HTR-8/SVneo (cell line): ENCODE measurements at places on chromosomes 16 and 17.

GRCh38 chr17:45431531-45432404 lies 902 bp downstream of the ARHGAP27 start:
- peak; percentile 97 for DNase-seq

DNA sequence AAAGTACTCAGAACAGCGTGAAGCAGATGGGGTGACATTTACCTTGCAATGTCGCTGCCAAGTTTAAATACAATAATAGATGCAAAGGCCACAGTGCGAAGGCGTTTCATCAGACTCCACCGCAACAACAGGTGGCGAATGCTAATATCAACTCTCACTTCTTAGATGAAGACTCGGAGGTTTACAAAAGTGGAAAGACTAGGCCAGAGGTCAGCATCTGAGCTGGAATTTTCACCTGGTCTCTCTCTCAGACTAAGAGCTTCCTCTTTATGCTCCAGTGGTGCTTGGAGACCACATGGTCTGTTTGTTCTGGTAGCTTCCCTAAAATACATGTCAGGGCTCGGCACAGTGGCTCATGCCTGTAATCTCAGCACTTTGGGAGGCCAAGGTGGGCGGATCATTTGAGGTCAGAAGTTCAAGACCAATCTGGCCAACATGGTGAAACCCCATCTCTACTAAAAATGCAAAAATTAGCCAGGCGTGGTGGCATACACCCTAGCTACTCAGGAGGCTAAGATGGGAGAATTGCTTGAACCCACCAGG lies 169.1 kb downstream of the XYLT1 start:
- no peak for DNase-seq

- no peak for DNase-seq
Observed at GRCh38 chr17:72477491-72477890, 356.7 kb downstream of the SOX9 start.

- DNase-seq: no peak
Observed at GRCh38 chr17:34592002-34592401, 12.6 kb downstream of the TMEM132E start.

GRCh38 chr17:75514919-75515495 lies 330 bp downstream of the CASKIN2 start:
- DNase-seq: no peak

DNA sequence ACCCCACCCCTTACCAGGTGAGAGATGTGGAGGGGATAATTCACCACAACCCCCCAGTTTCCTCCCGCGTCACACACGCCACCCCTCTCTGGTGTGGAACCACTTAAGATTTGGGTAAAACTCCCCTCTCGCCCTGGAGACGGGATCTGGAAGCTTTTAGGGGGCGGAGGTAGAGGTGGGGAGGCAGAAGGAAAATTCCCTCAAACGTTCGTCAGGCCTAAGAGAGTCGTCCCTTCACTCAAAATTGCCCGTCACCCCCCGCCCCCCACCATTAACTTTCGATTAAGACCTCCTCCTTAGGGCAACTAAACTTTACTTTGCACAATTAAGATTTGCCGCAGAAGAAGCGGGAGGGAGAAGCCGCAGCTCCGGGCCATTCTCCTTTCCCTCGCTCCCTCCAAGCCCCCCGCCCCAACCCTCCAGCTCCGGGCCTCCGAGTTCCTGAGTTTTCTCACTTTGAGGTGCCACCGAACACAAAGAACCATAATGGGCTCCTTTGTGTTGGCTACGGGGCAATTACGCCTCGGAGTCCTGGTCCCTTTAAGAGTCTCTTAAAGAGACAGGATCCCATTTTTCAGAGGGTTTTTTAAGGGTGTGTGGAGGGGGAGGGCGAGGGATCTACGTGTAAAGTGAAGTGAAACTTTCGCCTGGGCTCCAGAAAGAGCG lies 985 bp upstream of the FZD2 start:
- DNase-seq: peak; percentile 80

DNA sequence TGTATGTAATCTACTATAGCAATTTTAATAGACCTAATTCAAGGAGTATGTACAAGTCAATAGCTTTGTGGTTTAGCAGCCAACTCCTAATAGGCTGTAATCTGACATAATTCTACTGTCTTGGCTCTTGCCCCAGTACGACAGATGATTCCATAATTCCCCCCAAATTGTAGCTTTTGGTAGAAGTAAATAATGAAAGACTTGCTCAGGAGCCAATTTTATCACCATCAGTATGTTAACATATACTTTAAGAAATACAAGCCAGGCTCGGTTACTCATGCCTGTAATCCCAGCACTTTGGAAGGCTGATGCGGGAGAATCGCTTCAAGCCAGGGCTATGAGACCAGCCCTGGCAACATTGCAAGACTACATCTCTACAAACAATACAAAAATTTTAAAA lies 53.9 kb downstream of the AP2B1 start:
- no peak for DNase-seq

DNA sequence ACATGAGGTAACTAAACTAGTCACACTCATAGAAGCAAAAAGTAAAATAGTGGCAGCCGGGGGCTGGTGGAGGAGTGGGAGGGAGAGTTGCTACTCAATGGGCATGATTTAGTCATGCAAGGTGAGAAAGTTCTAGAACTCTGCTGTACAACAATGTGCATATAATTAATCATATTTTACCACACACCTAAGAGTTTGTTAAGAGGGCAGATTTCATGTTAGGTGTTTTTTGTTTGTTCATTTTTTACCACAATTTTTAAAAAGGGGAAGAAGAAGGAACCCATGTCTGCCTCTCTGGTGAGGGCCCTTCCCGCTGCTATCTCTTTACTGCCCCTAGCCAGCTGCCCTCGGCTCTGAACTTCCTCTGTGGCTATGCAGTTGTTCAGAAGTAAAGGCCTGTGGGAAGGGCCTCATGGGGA lies 11.2 kb downstream of the CD300LB start:
- DNase-seq: no peak

GRCh38 chr16:19180741-19181140 lies 12.7 kb downstream of the SYT17 start:
- DNase-seq: no peak

- DNase-seq: no peak
Observed at GRCh38 chr17:64774888-64775540, 112.9 kb upstream of the SMURF2 start.

DNA sequence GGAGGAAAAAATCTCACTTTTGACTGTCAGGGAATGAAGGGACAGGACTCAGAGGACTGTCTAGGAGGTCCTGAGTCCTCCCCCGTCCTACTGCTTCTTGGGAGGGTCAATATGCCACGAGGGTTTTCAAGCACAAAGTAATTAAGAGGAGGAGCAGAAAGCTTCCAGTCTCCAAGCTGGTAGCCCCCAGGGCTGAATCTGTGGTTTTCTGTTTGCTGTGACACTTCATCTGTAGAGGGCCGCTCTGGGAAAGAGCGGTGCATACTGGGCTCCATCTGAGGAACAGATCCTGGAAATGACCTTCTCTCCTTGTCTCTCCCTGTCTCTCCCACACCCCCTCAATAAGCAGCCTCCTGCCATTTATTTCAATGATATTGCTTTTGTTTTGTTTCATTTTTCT lies 180.1 kb upstream of the SDK2 start:
- DNase-seq: no peak

DNA sequence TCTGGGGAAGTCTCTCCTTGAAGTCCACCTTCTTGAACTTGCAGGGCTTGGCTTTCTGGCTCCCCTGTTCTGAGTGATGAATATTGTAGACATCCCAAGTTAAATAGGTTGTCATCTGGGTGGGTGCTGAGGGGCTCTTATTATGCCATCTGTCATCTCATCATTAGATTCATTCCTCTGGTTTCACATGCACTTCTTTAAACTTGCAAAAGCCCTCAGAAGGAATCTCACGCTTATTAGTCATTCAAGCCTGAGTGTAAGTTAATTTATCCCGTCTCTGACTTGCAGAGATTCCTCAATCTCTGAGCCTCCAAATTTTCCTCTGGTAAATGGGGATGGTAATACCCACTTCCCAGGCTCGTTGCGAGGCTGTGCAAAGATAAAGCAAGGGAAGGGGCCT lies 5.7 kb downstream of the MGAT5B start:
- DNase-seq: no peak

- peak; percentile 90 for DNase-seq
Observed at GRCh38 chr17:1515640-1516387, 598 bp downstream of the INPP5K start.

DNA sequence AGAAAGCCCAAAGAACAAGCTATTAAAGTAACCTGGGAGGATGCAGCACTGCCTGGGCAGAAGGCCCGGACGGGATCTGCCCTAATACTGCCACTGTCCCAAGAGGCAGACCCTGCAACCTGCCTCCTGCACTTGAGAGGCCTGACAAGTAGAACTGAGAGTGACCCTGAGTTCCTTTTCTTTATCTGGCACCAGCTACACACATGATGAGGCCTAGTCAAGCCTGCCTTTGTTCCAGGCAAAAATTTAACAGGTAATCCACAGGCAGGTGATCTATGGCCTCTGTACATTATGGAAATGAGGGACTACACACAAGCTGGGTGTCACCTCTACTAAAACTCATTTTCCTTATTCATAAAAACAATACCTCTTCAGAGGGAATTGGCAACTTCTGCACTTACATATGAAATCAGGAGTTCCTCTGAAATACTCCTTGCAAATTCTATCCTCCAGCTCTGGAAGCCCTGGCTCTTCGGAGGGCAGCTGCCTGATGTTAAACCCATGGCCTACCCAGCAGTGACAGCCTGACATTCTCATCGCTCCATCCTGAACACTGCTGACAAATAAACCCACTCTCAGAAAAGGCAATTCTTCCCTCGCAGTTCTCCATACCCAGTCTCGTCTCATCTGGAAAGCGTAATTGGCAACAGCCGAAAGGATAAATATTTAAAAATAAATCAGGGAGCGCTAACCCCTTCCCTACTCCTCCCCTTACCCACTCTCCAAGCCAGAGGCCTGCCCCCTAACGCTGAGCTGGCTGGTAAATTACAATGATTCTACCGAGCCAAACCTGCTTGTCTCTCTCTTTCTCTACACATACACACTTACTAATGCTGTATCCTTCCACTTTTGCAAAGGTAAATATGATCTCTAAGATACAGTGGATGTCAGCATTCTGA lies 2.5 kb upstream of the ZFHX3 start:
- DNase-seq: no peak
